ENCODE measurements at places on chromosomes 11 and 22. TPM values are rescaled to one million over a fixed set of nuclear protein-coding genes. Genes with fewer than 3 reads are reported as not detected.

Gene HBG2
- total RNA-seq: not detected

DNA sequence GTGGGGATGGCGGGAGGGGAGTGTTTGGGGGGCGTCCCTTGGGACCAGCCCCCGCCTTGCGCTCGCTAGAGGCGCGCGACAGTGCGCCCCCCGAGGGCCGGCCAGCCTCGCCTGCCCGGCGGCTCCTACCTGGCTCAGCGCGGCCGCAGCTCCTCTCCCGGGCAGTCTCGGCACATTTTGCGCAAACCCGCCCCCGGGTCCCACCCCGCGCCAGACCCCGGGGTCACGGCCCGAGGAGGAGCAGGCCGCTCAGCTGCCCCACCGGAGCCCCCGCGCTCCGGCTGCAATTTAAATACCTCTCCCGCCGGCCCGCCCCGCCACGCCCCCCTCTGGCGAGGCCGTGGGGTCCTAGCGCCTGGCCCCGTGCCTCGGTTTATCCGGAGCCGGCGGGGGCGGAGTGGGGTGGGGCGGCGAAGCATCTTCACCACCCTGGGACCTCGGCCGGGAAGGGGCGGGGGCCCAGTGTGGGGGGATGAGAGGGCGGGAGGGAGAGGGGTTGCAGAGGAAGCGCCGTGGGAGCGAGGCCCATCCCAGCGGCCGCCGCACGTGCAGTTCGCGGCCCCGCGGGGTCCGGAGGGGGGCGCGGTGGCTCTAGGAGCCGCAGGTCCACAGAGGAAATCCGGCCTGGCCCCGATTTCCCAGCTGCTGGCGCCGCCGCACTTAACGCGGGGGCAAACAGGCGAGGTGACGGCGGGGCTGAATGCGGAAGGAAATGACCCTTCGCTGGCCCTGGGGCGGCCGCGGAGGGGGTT is at the start of gene LRRC32:
TSS of gene LRRC32 (minus strand) at position 263 of the 752 bp plus-strand sequence. CDS start 4,793 bp downstream, outside the sequence.
- no peak for DNase-seq

- DNase-seq: peak; percentile 77
Measured at GRCh38 chr11:72643547-72643946, 30.7 kb downstream of the PDE2A start.

GRCh38 chr11:101940901-101941520 is 24.7 kb upstream of the ANGPTL5 start:
- DNase-seq: no peak

Gene CRYBA4
- total RNA-seq: not detected

Gene MS4A13
- total RNA-seq: not detected

DNA sequence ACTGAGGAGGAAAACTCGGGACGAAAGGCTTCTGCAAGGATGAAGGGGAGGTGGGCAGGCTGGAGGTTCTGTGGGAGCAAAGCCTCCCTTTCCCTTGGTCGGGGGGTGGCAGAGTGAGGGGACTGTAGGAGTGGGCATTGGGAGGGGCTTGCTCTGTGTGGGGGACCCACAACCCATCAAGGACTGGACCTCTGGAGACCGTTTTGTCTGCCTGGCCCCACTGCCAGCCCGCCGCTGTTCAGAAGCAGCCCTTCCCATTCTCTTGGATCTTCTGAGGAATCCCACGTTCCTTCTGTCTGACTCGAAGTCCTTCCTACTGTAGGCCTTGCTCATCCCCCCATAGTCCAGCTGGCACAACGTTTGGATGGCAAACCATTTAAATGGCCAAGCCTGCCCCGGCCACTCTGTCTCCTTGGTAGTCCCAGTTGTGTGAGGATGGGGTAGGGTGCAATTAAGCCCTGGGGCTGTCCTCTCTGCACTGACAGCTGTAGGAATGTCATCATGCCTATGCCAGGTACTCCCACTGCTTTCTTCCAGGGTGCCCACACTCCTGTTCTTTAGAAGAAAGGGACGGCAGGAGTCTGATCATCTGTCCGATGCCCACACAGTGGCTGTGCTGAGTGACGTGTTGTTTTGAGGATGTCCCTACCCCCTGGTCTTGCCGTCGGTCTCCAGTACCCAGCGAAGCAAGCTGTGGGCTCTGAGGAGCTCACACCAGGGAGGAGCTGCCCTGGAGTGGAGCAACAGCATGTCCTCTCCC is 17.0 kb upstream of the NECTIN1 start:
- DNase-seq: no peak

DNA sequence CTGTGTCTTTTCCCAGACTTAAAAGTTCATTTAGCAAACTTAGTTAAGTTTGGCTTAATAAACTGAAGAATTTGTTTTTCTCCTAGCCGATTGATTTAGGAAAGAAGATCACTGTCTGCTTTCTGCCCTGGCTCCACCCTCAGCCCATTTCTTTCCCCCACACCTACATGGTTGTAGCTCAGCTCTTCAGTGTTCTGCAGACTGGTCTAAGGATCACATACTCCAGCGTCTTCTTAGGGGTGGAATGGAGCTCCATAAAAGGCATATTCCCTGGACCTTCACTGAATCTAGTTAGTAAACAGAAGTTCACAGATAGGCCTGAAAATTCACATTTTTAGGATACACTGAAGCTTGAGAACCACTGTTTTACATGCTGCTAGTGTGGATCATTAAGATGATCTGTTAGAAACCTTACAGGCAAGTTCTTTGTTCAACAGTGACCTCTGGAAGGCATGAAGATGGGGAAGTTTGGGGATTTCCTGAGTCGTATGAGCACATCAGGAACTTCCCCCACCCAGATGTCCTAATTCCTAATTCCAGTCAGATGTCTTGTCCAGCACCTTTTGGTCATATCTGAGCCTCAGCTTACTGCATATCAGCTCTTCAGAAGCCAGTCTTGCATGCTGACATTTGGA is 16.8 kb downstream of the PIWIL4 start:
- DNase-seq: peak; percentile 20

Gene TEX54
- not detected for total RNA-seq

- no peak for DNase-seq
Measured at GRCh38 chr22:29734838-29735237, 15.0 kb downstream of the CABP7 start.

Gene TBC1D22A
- total RNA-seq: 6.7 TPM

DNA sequence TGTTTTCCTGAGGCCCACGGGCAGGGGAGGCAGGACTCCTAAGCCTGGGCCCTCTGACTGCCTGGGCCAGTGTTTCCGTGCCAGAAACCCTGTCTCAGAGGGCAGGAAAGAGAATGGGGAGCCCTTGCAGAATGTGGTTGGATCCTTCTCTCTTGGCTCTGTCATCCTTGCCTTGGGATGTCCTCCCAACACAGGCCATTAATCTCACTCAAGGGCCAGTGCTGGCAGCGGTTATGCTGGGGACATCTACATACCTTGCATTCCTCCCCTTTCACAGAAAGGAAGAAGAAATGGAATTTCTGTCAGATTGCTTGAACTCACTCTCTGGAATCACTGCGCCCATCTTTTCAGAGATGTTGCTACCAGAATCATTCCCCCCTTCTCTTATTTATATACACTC is 296.9 kb downstream of the KIRREL3 start:
- DNase-seq: no peak

Gene PDE2A
- total RNA-seq: 0.09 TPM

GRCh38 chr11:124536520-124536919 is 6.9 kb downstream of the OR8B12 start:
- DNase-seq: peak; percentile 79

Gene NLRP10
- 0.48 TPM for total RNA-seq

Gene TUBA8
- not detected for total RNA-seq

GRCh38 chr11:12159351-12160099 is 49.1 kb downstream of the MICAL2 start:
- peak; percentile 91 for DNase-seq

Gene SLC22A9
- not detected for total RNA-seq

- DNase-seq: peak; percentile 89
Measured at GRCh38 chr11:72814286-72815109, at the start of gene ATG16L2. Gene ATG16L2, plus strand, starts transcription at chr11:72814411. Its CDS starts 35 bp downstream, at chr11:72814446.

DNA sequence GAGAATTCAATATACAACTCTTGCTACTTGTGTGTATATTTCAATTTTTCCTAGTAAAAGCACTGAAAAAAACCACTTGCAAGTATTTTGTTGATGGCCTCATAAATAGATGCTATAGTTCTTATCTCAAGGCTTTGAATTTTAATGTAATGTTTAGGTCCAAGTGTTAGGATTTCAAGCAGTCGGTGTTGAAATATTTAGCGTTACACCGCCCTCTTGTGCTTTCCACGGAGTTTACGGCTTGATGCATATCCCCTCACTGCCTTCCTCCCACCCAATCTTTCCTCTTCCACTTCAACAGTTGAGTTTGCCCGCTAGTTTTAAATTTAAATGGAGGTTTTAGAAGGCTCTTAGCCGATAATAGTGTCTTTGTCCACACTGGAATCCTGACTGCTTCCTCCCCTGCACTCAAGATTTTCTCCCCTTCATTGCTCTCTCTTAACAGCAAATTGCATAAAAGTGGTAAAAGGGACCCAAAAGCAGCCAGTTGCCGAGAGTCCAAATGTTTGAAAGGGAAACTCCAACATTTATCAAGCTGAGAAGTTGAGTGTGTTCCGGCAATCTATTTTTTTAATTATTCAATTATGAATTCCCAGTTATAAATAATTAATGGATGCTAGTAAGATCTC is 25.9 kb upstream of the HTATIP2 start:
- peak; percentile 39 for DNase-seq

DNA sequence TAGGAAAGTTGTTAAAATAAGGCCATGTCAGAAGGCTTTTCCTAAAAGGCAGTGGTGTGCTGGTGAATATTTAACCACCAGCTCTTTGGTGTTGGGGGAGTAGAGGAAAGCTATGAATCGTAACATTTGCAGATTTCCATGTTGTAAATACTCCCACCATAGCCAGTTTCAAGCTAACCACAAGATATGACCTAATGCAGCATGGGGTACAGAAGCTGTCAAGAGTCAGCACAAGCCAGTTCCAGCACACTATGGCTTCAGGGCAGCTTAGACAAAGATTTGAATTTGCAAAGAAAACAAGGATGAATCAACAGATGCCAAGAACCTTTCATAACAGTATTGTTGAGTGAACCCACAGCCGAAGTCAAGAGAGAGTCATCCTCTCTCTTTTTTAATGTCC is 40.0 kb downstream of the COMMD9 start:
- DNase-seq: peak; percentile 83

GRCh38 chr22:27685970-27686369 is 115.6 kb downstream of the MN1 start:
- no peak for DNase-seq

Gene CNIH2
- 0.98 TPM for total RNA-seq

Gene GPHA2
- not detected for total RNA-seq

Gene PRRG4
- total RNA-seq: 1.7 TPM

DNA sequence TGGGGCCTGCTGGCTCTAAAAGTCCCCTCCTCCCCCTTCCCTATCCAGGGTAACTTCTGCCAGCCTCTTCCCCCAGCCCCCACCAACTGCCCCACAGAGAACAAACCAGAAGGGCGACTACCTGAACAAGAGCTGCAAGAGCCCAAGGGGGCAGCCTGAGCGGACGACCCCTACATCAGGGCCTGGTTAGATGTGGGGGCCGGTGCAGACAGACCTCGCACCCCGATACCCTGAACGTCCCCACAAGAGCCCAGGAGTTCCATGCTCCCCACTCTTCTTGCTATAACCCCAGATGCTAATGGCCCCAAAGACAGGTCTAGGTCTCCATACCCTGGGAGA is 20.7 kb downstream of the SUN2 start:
- no peak for DNase-seq

Gene MS4A6E
- total RNA-seq: not detected

DNA sequence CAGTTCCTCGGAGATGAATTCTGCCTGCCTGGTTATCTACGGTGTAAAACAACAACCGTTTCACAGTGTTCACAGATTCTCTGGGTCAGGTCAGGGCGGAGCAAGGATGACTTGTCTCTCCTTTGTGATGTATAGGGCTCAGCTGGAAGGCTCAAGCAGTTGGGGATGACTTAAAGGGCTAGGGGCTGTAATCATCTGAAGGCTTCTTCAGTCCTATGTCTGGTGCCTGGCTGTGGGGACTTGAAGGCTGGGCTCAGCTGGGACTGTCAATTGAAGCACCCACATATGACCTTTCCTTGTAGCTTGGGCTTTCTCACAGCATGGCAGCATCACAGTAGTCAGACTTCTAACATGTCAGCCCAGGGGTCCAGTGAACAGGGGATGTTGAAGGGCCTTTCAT is 29.3 kb downstream of the EIF3F start:
- no peak for DNase-seq

Gene VSIG10L2
- total RNA-seq: not detected

DNA sequence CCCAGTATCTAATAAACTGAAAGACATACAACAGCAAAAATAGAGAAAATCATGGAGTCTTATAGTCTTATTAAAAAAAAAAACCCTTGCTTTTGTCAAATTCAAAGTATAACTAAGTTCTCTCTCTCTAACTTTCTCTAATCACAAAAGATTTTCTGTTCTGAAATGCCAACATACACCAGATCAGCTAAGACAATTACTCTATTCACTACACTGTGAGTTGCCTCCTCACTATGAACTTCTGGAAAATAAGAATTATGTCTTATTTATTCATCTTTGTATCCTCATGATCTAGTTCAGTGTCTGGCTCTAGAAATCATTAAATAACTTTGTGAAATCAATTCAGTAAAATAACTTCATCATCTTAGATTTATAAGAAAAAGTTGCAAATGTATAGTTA is 12.7 kb downstream of the FAM76B start:
- DNase-seq: no peak

GRCh38 chr11:69601011-69601975 is 39.7 kb upstream of the CCND1 start:
- DNase-seq: no peak

DNA sequence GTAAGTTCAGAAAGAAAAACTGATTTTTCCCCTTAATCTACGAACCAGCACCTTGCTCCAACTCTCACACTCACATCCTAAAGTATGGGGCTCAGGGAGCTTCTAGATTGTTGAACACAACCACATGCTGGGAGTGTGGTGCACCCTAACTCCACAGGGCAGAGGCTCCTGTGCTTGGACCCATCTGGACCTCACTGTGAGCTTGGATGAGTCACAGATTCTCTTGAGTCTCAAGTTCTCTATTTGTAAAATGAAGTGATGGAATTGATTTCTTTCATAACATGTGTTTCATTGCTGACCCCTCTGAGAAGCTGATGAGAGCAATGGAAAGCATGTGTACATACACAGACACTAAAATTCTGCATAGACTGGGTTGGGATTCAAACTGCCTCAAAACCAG is 109.7 kb downstream of the PGR start:
- DNase-seq: no peak

Gene YPEL4
- not detected for total RNA-seq

Gene TTLL8
- not detected for total RNA-seq

DNA sequence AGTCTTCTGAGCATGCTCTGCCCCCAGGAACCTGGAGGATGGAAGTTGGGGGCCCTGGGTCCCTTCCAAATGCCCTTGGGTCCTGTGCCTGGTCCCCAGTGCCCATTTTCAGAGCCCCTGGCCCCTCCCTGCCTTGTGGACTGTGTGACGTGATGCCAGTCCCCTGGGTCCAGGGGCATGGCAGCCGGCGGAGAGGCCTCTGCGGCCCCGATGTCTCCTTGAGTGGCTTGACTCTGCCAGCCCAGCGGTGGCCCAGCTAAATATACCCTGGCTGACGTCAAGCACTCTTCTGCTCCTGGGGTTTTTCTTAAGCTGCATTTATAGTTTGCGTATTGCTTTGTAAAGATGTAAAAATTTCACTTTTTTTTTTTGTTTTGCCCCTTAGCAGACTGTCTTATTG is 35.2 kb upstream of the PARVG start:
- no peak for DNase-seq
